ENCODE measurements at places on chromosomes 4 and X. TPM values are rescaled to one million over a fixed set of nuclear protein-coding genes. Genes with fewer than 3 reads are reported as not detected.
A peak's percentile ranks its signal among the peaks of the same experiment; 100 is the strongest.

The TCEAL7 gene
- total RNA-seq = 8.2 TPM

The PRDM8 gene
- total RNA-seq = 1.9 TPM

The ZNF185 gene
- 11.5 TPM for total RNA-seq

The UGT2A2 gene
- not detected for total RNA-seq

DNA sequence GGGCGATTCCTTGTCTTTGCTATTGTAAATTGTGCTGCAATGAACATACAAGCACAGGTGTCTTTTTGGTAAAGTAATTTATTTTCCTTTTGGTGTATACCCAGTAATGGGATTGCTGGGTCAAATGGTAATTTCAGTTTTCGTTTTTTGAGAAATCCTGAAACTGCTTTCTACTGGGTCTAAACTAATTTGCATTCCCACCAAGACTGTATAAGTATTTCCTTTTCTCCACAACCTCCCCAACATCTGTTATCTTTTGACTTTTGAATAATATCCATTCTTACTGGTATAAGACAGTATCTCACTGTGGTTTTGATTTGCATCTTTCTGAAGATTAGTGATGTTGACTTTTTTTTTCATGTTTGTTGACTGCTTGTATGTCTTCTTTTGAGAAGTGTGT lies 2506.0 kb downstream of the PCDH7 start:
- no peaks in the 10 kb centered on the region for H3K27me3 ChIP-seq
- no peaks in the 10 kb centered on the region for H3K36me3 ChIP-seq
- no peak for DNase-seq

DNA sequence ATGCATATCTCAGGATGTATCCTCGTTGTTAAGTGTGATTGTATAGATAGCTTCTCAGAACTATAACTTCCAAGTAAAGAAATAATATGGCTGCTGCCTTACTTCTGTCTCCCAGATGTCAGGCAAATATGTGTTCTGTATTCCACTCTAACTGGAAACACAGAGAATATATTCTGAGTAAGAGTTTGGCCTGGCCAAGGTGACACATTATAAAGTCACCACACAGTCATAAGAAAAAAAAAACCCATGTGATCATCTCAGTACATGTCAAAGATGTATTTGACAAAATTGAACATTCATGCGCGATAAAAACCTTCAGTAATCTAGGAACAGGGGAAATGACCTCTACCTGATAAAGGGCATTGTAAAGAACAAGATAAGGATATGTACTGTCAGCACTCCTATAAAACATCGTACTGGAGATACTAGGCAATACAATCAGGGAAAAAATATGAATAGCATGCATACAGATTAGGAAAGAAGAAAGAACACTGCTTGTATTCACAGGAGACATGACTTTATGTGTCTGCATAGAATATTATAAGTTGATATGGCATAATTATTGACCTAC lies 207.1 kb downstream of the ZNF330 start:
- no peaks in the 10 kb centered on the region for H3K4me1 ChIP-seq
- no peak overlapping the region for H3K4me3 ChIP-seq
- H3K27me3 ChIP-seq = no peaks in the 10 kb centered on the region

DNA sequence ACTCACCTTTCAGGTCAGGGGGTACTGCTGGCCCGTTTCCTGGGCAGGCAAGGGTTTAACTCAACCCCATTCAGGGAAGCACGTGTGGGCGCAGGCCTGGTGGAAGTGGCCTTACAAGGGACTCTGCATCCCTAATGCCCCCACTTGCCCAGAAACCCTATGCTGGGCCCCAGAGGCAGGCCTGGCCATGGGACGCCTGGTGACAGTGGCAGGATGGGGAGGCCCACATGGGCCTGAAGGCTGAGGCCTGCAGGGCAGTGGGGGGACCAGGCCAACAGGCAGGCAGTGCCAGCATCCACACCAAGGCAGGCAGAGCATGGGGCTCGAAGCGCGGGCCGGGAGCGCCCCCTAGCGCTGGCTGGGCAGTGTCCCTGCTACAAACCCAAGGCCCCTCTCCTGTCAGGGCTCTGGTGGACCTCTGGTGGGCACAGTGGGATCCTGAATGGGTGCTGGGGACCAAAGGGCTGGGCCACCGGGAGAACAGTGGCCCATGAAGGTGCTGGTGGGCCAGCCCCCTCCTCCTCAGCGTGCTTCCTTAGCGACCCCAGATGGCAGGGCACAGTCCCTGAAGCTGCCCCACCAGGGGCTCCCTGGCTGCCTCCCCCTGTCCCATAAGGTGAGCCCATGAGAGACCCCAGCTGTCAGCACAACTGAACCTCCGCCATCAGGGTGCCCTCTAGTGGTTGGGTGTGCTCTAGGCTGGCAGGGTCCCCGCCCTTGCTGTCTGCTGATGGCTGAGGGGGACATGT lies 16.8 kb downstream of the FGFR3 start:
- DNase-seq = peak; percentile 85
- no peak overlapping the region for H3K27ac ChIP-seq
- H3K4me3 ChIP-seq = no peak overlapping the region
- H3K4me1 ChIP-seq = no peaks in the 10 kb centered on the region

DNA sequence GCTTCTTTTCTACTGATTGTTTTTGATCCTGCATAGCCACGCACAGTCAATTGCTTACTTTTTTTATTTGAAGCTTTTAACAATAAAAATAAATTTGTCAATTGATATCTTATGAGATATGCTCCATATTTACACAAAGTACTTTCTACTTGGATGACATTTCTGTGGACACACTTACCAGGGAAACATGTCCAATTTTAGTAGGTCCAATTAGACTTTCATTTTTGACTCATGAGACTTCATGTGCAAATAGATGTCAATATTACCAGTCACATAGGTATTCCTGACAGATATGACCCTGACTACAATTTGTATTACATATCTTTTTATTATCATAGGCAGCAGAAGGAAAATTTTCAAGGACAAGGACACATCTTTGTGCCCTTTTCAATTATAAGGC lies 219.9 kb upstream of the ANKRD50 start:
- H3K36me3 ChIP-seq = no peaks in the 10 kb centered on the region
- no peak overlapping the region for H3K4me3 ChIP-seq
- H3K27ac ChIP-seq = no peak overlapping the region
- H3K4me1 ChIP-seq = no peaks in the 10 kb centered on the region

DNA sequence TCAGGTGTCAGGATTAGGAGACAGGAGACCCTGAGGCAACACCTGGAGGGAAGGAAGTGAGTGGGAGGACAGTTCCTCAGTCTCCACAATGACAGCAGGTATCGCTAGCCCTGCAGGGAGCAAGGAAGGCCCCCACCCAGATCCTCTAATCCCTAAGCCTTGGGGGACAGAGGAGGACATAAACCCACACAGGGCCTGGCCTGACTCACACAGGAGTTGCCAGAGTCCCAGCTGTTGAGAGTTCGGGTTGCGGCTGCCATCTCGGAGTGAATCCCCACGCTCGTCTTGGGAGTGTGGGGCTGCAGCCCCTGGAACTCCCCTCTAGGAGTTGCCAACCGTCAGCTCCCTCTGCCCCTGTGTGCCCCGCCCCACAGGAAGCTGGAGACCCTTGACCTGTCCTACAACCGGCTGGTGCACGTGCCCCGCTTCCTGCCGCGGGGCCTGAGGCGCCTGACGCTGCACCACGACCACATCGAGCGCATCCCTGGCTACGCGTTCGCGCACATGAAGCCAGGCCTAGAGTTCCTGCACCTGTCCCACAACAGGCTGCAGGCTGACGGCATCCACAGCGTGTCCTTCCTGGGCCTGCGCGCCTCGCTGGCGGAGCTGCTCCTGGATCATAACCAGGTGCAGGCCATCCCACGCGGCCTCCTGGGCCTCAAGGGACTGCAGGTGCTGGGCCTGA lies 9.2 kb upstream of the BGN start:
- H3K36me3 ChIP-seq = no peaks in the 10 kb centered on the region
- H3K4me3 ChIP-seq = no peak overlapping the region
- no peak for DNase-seq
- H3K27ac ChIP-seq = no peak overlapping the region
- H3K4me1 ChIP-seq = no peaks in the 10 kb centered on the region
